DND-41 (cell line): ENCODE measurements at places on chromosomes 5 and 9.

DNA sequence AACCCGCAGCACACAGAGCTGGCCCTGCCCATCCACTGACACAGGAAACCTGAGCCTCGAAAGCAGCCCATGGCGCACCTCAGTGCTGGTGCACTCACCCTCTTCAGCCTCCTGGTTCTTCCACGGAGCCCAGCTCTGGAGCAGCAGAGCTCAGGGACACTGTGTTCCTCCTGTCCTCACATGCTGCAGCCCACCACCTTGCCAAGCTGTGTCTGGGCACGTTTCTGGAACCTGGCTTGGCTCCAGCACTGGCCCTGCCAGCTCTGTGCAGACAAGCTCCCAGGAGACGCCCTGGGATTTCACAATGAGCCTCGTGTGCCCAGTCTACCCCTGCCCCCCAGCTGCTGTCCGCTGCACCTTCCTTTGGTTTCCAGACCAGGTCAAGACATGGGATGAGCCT lies 119.5 kb downstream of the SYK start:
- DNase-seq: no peak

- peak; percentile 4 for DNase-seq
Measured at GRCh38 chr9:2116073-2116472, 100.9 kb downstream of the SMARCA2 start.

DNA sequence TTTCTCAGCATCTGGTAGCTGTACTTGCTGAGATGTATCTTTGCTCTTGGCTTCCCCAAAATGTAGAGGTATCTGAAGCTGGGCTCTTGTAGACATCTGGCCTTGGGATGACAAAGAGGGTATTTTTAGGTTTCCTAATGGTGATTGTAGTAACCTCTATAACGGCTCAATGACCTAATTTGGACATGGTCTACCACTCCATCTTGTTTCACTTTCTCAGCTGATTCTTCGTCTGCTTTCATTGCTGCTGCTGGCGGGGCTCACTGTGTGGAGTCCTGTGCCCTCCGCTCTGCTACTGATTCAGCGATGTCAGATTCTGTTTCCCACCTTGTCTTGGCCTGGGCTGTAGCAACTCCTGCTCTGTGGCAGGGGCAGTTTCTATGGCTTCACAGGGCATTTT lies 12.7 kb upstream of the MARCHF11 start:
- DNase-seq: no peak

DNA sequence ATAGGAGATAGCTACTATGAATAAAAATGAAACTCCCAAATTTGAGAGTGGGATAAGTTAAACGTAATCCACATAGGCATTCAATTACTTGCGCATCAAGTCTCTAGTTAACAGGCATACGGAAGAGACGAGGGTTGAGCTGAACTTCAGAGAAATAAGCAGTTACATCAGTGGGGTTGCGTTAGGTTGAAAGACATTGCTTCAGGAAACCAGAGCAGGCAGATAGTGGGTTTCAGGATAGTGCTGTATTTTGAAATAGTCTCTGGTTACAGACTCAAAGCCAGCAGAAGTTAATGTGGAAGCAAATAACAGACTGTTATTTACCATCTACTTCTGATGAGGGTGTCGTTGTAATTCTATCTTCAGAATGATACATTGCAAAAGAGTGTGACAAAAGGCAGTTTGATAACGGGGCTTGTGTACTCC lies 533.4 kb downstream of the PDE4D start:
- no peak for DNase-seq

DNA sequence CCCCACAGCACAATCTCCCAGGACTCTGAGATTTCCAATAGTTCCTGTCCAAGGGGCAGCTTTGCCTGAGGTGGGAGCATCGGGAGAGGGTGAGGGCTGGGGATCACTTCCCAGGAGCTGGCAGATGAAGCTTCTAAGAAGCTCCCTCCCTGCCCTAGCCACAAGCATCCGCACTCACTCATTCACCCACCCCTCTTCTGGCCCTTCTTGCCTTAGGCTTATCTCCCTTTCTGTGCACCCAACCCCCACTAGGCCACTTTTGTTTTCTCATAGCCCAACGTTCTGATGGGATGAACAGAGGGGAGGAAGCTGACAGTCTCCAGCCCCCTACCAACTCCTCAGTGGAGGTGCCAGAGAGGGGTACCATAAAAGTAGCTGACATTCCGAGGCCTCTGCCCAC lies 3.7 kb upstream of the PCDH1 start:
- DNase-seq: no peak

DNA sequence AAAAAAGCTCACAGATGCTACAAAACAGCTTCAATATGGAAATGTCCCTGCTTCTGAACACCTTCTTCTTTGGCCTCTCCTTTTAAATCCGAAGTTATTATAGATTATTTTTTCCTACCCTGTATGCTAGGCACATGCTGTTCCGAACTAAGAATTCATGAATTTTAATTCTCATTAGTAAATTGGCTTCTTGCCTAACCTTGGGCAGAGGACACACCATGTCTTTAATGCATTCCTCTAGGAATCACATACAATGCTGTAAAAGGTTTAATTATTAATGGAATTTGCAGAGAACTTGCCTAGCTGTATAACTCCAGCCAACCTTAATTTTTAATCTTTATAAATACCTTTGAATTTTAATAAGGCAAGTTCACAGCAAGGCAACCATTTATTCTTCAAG lies 234.4 kb downstream of the NTRK2 start:
- no peak for DNase-seq

DNA sequence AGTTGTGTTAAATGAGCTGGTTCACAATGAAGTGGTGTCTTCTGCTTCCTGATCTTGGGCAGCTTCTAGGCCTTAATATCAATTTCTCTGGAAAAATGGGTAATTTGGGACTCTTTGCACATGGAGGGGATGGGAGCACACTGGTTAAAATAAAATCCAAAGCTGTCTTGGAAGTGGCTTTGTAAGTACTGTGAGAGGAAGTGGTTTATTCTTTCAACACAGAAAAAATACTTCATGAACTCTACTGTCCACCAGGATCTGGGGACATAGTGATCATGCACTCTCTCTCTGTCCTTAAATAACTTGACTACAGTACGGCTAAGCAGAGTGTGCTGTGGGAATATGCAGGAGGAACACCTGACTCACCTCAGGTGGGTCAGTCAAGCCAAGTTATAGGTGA lies 2.4 kb downstream of the PCYOX1L start:
- no peak for DNase-seq

GRCh38 chr5:136192526-136193321 lies at the start of gene SMIM32:
Gene SMIM32 (minus strand): TSS chr5:136193162. CDS start chr5:136192524, 638 bp downstream.
- no peak for DNase-seq

DNA sequence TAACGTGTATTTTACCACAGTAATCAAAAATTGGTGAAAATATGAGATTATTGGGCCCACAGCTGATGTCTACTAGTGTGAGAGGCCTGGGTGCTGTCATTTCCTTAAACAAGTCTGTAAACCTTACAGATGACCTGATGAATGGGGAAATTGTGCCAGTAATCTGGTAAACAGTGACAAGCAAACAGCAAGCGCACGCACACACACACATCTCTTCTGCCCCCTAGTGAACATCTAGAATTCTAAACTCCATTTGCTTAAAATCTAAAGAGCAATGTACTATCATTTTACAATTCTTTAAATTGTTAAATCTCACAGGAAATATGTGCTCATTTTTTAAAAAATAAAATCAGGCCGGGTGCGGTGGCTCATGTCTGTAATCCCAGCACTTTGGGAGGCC lies 7.5 kb upstream of the RAPGEF1 start:
- DNase-seq: peak; percentile 16

- DNase-seq: no peak
Measured at GRCh38 chr9:79127661-79128060, 444.1 kb upstream of the TLE4 start.

DNA sequence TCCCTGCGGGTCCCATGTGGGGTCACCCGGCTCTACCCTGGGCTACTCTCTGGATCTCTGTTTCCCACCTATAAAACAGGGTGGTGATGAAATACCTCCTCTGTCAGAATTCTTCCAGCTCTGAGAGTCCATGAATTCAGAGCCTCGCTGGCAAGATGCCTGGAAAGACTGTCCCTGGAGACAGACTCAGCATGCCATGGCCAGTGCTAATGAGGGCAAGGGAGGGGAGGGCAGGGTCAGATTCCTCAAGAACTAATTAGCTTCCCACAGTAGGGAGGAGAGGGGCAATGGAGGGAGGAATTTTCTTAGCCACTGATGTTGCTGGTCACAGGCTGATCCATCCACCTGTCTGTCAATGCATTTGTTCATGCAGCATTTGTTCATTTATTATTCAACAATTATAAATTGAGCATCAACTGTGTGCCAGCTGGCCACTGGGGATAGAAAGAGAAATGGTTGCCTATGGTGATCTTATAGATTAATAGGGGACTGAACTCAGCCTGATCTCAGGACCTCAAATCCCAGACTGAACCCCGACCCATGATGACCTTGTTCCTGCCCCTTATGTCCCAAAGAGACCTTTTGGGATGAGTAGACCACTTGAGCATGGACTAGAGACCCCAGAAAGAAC lies 4.7 kb downstream of the SYNPO start:
- DNase-seq: no peak

- DNase-seq: no peak
Measured at GRCh38 chr9:8822667-8823025, 1023.1 kb upstream of the DMAC1 start.

DNA sequence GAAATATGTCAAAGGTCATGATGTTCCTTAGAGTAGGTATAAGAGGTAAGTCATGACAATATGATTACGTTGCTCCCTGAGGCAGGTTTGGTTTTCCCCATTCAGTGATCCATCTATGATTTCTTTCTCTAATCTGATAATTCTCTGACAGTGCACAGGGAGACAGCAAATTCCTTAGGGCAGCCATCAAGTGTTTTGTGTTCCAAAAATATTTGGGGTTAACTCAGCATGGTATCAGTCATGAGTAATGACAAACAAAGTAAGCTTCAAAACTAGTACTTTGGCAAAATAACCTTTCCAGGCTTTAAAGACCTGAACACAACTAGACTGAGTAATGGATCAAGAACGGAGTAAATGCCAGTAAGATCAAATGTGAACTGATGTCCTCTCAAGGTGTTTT lies 55.3 kb upstream of the SPATA31E1 start:
- DNase-seq: no peak

GRCh38 chr5:59171131-59171530 lies 588.3 kb downstream of the RAB3C start:
- DNase-seq: no peak

DNA sequence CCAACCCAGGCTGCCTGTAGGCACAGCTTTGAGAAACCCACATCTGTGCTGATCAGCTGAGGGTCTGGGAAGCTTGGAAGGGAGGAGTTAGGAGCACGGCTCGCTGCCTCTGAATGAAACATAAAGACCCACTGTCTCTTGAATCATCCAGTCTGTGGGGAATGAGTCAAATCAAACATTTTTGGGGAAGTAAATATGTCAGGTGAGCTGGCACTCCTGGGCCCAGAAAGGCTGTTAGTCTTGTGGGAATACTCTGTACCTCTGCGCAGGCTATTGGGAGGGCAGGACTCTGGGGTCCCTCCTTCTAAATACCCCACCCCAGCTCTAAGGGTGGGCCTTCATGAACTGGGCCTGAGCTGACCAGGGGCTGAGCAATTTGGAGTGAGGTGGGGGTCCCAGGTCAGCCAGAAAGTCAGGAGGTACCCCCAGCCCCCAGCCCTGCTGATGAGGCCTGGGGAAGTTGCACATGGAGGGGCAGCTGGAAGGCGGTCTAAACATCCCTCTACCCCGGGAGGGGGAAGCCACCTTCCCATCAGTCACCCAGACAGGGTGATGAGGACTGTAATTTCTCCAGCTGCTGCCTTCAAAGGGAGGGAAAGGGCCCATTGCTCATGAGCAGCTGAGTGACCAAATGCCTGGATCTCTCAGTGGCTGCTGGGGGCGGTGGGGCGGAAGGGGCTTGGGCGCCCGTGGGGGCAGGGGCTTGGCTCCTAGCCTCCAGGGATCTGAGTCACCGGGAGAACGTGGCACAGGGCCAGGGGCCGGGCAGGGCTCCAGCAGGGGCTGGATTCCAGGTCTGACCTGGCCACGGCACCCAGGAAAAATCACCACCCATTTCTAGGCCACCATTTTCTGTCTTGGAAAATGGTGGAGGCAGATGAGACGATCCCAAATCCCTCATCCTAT lies 10.8 kb downstream of the FIBCD1 start:
- DNase-seq: no peak

DNA sequence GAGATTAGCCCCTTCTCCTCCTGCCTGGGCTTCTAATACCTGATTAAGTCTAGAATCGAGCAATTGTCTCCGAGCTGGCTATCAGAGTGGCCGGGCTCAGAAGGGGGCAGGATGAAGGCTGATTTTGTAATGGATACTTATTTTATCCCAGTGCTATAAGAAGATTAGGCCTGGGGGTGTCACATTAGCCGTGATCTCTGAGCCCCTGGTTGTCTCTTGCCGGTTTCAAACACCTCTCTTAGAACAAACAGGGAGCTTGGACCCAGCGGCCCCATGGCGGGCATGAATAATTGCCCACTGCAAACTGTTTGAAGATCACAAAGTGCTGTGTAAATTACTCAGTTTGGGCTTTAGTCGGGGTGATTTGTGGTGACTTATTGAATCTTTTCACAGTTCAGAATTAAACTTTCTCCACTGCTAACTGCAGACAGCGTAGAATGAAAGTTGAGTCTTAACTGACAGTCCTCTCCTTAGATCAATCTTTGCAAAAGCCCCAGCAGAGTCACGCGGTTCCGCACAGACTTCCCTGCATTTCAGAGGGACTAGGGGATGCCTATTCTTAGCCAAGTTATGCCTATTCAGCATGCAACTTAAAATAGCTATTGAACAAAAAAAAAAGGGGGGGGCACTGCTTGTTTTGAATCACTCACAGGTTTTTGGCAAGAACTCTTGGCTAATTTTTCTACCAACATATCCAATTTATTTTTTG lies 200.6 kb upstream of the IRX1 start:
- DNase-seq: no peak

GRCh38 chr9:70865471-70865870 lies 255.9 kb downstream of the TRPM3 start:
- no peak for DNase-seq

- no peak for DNase-seq
Measured at GRCh38 chr5:136174021-136174659, 18.8 kb downstream of the SMIM32 start.

GRCh38 chr5:3333836-3334235 lies 261.8 kb upstream of the IRX1 start:
- DNase-seq: no peak

GRCh38 chr5:54792611-54793404 lies 192.6 kb downstream of the ESM1 start:
- no peak for DNase-seq

DNA sequence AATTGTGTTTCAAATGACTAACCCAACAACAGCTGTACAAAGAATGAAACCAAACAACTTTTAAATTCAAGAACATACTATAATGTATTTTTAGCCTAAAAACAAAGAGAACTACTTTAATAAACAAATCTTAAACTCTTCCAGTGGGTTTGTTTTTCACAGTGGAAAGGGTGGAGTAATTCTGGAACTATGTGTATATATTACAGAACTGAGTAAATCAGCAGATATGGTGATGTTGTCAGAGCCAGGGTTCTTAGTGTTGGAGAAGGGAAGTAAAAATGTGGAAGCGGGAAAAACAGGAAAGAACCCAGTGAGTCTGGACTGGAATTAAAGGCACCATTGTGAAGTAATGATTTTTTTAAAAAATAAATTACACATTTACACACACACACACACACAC lies 144.9 kb downstream of the CDK5RAP2 start:
- DNase-seq: no peak

GRCh38 chr5:130335117-130335516 lies 430.9 kb downstream of the CHSY3 start:
- no peak for DNase-seq

- DNase-seq: no peak
Measured at GRCh38 chr5:132850066-132850465, 16.2 kb downstream of the GDF9 start.
